ENCODE measurements at places on chromosomes 13 and 19. TPM values are rescaled to one million over a fixed set of nuclear protein-coding genes. Genes with fewer than 3 reads are reported as not detected.

DNA sequence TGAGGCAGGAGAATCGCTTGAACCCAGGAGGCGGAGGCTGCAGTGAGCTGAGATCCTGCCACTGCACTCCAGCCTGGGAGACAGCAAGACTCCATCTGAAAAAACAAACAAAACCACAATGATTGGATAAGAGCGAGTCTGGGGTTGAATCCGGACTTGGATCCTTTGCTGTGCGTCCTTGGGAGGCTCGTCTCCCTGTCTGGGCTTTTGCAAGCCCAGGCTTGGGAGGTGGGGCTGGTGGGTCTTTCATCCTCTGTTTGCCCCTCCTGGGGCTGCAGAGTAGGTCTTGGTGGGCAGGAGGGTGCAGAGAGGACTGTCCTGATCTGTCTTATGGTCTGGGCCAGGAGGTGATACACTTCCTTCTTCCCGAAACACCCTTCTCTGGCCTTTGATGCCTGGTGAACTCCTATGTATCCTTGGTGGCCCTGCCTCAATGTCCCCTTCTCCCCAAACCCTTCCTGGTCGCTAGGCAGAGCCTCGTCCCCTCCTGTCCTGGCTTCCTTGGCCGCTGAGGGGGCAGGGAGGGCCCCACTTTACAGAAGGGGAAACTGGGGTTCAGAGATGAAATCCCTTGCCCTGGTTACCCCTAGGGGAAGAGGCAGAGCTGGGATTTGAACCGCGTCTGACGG is 16.8 kb downstream of the PALM start:
- no peak for DNase-seq

GRCh38 chr19:4375164-4376027 is 25.0 kb downstream of the SH3GL1 start:
- no peak for DNase-seq

DNA sequence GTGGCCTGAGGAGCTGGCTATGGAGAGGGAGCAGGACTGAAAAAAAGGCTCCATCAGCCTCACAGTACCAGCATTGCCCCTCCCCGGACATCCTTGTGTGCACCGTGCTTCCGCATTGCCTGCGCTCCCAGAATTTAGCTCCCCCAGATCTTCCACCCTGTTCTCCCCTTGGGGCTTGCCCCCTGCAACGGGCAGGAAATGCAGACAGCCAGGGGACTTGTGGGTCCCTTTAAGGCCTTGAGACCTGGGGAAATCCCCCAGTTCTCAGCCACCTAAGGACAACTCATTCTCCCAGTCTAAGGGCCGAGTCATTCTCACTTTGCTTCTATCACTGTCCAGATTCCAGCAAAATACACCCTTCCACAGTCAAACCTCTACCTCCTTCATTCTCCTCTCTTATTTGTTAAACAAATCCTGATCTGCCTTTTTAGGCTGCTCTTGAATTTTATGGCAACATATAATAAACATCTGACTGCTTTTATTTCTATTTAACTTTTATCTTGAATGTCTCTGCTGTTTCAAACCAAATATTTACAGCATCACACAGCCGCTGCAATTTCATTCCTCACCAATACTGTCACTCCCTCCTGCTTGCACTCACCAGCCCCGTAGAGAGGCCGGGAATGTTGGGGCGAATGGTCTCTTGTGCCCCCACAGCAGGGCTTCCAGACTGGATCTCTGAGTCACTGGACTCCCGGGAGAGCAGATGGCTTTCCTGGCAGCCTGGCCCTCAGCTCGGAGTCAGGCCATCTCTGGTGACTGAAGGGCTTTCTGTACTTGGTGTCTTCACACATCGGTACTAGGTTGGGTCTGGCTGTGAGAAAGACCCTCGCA is 221.9 kb downstream of the TSHZ3 start:
- DNase-seq, result no peak

- DNase-seq, result peak; percentile 3
Measured at GRCh38 chr19:20423381-20424197, 142.0 kb downstream of the ZNF737 start.

DNA sequence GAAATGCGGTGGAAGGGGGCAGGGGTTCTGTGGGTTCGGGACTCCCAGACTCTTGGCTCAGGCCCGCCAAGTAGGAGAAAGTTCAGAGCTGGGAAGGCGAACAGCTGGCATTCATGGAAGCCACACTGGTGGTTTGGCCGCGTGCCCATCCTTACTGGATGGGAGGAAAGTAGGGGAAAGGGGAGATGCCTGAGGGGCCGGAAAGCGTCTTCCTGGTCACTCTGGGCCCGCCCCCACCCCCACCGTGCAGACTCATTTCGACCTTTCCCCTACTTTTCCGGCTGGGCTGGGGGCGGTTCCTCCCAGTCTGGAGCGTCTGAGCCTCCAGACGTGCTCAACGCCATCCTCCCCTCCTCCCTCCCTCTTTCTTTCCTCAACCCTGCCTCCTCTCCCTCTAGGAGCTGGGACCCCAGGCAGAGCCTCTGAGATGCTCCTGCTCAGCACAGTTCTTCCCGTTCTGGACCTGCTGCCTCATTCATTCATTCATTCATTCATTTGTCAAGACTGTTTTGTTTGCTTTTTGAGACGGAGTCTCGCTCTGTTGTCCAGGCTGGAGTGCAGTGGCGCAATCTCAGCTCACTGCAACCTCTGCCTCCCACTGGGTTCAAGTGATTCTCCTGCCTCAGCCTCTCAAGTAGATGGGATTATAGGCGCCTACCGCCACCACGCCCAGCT is 3.5 kb downstream of the ANGPTL4 start:
- DNase-seq, result peak; percentile 32

GRCh38 chr13:104170980-104171555 is 1104.9 kb upstream of the SLC10A2 start:
- no peak for DNase-seq

KIR3DL2 gene
- not detected for total RNA-seq

All from neural crest cell (in vitro differentiated cells).